Activated T-cell treated with anti-CD3 and anti-CD28 coated beads, Interleukin-2, amount 50 U/mL, for 72 hours (primary cell): ENCODE measurements at places on chromosomes 13 and 19. TPM values are rescaled to one million over a fixed set of nuclear protein-coding genes. Genes with fewer than 3 reads are reported as not detected.

PGLYRP2 gene
- not detected for total RNA-seq

GRCh38 chr19:55230780-55231179 lies 2.2 kb upstream of the TMEM86B start:
- H3K27me3 ChIP-seq = no peaks in the 10 kb centered on the region
- H3K4me1 ChIP-seq = no peaks in the 10 kb centered on the region
- H3K4me3 ChIP-seq = no peak overlapping the region
- peaks cover 7% of the 10 kb centered on the region for H3K36me3 ChIP-seq

GRCh38 chr13:84962141-84962750 lies 837.0 kb downstream of the SLITRK6 start:
- DNase-seq = no peak
- no peaks in the 10 kb centered on the region for H3K4me1 ChIP-seq
- no peak overlapping the region for H3K27ac ChIP-seq
- no peaks in the 10 kb centered on the region for H3K27me3 ChIP-seq
- no peaks in the 10 kb centered on the region for H3K36me3 ChIP-seq

- H3K36me3 ChIP-seq = no peaks in the 10 kb centered on the region
- H3K27me3 ChIP-seq = no peaks in the 10 kb centered on the region
- DNase-seq = no peak
- H3K4me3 ChIP-seq = no peak overlapping the region
- no peak overlapping the region for H3K27ac ChIP-seq
Observed at GRCh38 chr13:37357548-37357947, 241.0 kb downstream of the POSTN start.

DNA sequence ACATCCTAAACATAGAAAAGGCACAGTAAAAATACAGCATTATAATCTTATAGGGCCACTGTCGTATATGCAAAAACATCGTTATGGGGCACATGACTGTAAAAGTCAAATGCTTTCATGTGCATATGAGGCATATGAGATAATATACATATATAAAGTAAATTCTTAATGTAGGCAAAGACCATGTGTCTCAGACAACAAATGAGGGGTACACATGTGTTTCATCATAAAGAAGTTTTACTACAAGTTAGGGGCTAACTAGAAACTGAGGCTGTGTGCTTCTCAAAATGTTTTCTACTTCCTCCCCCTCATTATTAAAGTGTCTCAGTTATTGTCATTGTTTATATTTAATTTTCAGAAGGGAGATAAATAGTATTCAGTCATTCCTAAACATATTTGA lies 309.6 kb downstream of the SHISA2 start:
- H3K36me3 ChIP-seq = no peaks in the 10 kb centered on the region
- DNase-seq = no peak
- peaks cover 10% of the 10 kb centered on the region for H3K4me1 ChIP-seq
- H3K27ac ChIP-seq = no peak overlapping the region

- H3K4me1 ChIP-seq = peaks cover 91% of the 10 kb centered on the region
- H3K36me3 ChIP-seq = peaks cover 49% of the 10 kb centered on the region
- peak within 1 kb of the TSS; percentile 93 for H3K27ac ChIP-seq
- peak within 1 kb of the TSS; percentile 99 for H3K4me3 ChIP-seq
- H3K27me3 ChIP-seq = no peaks in the 10 kb centered on the region
Observed at GRCh38 chr19:49929121-49929610, at the start of the genes ATF5 and NUP62. Gene ATF5 (plus strand): TSS chr19:49929205. CDS start chr19:49930851, 1,646 bp downstream. Gene NUP62 (minus strand): TSS chr19:49929504. CDS start chr19:49909807, 19,697 bp downstream.

DNA sequence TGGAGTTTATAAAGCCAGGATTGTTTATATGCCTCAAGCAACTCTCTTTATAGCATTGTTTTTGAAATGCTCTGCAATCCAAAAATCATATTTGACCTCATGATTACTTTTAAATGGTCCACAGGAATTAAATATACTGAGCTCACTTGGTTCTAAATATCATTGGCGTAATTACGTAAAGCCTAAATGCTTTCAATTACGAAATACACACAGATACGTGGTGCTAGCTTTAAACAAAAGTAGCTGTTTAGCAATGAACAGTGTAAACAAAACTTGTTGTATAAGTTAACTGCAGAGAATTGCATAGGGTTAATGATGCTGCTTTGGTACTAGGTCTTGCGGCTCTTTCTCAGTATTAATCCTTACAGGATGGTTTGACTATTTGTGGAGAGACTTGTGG lies 346.6 kb downstream of the COG6 start:
- H3K4me1 ChIP-seq = peaks cover 28% of the 10 kb centered on the region
- peaks cover 4% of the 10 kb centered on the region for H3K36me3 ChIP-seq
- H3K4me3 ChIP-seq = no peak overlapping the region

- DNase-seq = no peak
- H3K27ac ChIP-seq = no peak overlapping the region
- H3K4me1 ChIP-seq = no peaks in the 10 kb centered on the region
- no peaks in the 10 kb centered on the region for H3K27me3 ChIP-seq
- no peak overlapping the region for H3K4me3 ChIP-seq
- no peaks in the 10 kb centered on the region for H3K36me3 ChIP-seq
Observed at GRCh38 chr13:23703246-23703860, 133.1 kb downstream of the TNFRSF19 start.

CLEC4G gene
- not detected for total RNA-seq

DNA sequence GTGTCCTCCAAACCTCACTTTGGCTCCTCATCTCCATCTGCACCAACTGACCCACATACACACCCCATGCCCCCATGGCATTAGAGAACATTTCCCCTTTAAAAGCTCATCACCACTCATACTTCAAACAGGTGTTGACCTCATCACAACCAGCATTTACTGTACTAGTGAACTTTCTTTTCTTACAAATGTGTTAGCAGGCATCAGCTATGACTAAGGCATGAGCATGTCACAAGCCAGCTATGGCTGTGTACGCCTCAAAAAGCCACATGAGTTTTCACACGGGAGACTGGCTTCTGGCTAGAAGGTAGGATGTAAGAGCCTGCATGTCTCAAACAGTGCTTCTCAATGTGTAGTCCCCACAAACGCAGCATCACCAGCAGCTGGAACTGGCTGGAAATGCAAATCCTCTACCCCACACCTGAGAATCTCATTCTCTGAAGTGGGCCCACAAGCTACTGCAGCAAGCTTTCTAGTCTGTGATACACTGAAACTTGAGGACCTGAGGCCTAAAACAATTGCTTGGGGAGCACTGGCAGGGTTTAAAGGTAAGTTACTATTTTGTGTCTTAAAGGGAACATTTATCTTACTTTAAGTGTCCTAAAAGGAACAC lies 66.8 kb downstream of the TUBGCP3 start:
- no peak overlapping the region for H3K4me3 ChIP-seq
- H3K27me3 ChIP-seq = no peaks in the 10 kb centered on the region
- DNase-seq = no peak
- H3K36me3 ChIP-seq = peaks cover 1% of the 10 kb centered on the region

GRCh38 chr13:107209824-107210722 lies 642.1 kb upstream of the ARGLU1 start:
- H3K27ac ChIP-seq = no peak overlapping the region
- H3K4me1 ChIP-seq = no peaks in the 10 kb centered on the region
- H3K27me3 ChIP-seq = peaks cover 6% of the 10 kb centered on the region
- DNase-seq = no peak
- H3K4me3 ChIP-seq = no peak overlapping the region
- no peaks in the 10 kb centered on the region for H3K36me3 ChIP-seq

ZNF222 gene
- total RNA-seq = 3.0 TPM

ZNF471 gene
- total RNA-seq = 0.76 TPM

DNA sequence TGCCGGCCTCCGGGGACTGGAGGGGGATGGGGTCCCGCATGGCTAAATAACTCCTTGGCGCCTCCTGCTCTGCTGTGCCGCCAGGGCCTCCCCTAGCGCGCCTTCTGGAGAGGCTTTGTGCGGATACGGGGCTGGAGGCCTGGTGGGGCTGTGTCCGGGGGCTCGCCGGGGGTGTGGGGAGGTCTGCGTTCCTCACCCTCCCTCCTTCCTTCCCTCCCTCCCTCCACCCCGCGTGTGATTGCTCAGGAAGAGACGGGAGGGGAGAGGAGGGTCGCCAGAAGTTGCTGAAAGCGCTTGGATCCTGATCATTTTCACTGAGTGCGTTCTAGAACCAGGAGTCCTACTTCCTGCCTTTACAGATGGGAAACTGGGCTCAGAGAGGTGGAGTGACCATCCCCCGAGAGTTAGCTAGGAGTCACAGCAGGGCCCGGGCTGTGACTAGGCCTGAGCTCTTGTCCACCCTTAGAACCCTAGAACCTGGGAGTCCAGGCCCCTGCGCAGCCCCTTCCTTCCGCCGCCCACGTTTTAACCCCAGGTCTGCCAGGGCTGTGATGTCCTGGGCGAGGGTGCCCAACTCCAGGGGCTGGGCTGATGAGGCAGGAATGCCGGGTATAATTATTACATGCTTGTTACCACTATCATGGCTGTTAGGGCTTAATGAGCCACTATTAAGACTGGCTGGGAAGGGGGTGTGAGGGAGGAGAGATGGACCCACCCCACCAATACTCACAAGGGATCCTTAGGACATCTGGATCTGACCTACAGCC lies 782 bp upstream of the JUND start:
- H3K4me3 ChIP-seq = peak overlapping the region; percentile 92
- H3K27ac ChIP-seq = peak overlapping the region; percentile 84
- peaks cover 18% of the 10 kb centered on the region for H3K36me3 ChIP-seq
- DNase-seq = peak; percentile 50

KIR3DL2 gene
- 0.89 TPM for total RNA-seq

SPINT2 gene
- total RNA-seq = 89.1 TPM

DNA sequence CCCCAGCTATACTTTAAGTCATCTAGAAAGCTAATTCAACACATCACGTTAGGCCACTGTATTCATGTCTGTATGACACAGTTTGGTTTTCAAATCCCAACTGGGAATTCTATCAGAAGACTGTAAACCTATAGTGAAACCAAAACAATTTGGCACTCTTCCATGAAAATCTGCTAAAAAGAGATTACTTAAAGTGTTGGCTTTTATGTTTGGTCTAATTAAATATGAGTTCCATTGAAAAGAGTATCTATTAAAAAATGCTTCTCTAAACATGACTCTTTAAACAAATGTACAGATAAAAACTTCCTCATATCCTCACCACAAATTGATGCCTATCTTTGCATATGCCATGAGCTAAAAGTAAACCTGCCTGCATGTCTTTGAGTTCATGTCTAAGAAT lies 25.4 kb downstream of the PCDH9 start:
- no peaks in the 10 kb centered on the region for H3K36me3 ChIP-seq
- no peak overlapping the region for H3K27ac ChIP-seq
- H3K4me1 ChIP-seq = no peaks in the 10 kb centered on the region
- DNase-seq = no peak
- H3K27me3 ChIP-seq = no peaks in the 10 kb centered on the region

- DNase-seq = no peak
- no peaks in the 10 kb centered on the region for H3K27me3 ChIP-seq
- no peak overlapping the region for H3K27ac ChIP-seq
- no peaks in the 10 kb centered on the region for H3K4me1 ChIP-seq
Observed at GRCh38 chr19:29436591-29437103, 89.1 kb upstream of the VSTM2B start.

ZNF582 gene
- 2.5 TPM for total RNA-seq

FUT1 gene
- 0.32 TPM for total RNA-seq

DNA sequence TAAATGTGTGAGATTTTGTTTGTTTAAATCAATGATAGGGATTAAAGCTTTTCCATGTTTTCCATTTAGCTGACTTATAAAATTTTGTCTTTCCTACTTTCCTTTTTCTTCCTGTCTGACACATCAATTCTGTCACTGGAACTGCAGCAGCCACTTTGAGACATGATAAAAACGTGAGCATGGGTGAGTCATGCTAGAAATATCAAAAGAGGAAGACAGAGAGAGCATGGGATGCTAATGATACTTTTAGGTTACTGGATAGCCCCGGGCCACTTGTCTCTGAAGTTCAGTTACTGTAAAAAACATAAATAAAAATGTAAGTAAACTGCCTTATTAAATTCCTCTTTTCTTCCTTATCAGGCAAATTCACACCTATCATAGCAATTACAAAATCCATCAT lies 1332.0 kb upstream of the PCDH20 start:
- H3K27me3 ChIP-seq = no peaks in the 10 kb centered on the region
- no peaks in the 10 kb centered on the region for H3K4me1 ChIP-seq
- H3K4me3 ChIP-seq = no peak overlapping the region
- DNase-seq = no peak

UGGT2 gene
- 0.65 TPM for total RNA-seq

CCDC194 gene
- 2.8 TPM for total RNA-seq

KLK6 gene
- not detected for total RNA-seq

DNA sequence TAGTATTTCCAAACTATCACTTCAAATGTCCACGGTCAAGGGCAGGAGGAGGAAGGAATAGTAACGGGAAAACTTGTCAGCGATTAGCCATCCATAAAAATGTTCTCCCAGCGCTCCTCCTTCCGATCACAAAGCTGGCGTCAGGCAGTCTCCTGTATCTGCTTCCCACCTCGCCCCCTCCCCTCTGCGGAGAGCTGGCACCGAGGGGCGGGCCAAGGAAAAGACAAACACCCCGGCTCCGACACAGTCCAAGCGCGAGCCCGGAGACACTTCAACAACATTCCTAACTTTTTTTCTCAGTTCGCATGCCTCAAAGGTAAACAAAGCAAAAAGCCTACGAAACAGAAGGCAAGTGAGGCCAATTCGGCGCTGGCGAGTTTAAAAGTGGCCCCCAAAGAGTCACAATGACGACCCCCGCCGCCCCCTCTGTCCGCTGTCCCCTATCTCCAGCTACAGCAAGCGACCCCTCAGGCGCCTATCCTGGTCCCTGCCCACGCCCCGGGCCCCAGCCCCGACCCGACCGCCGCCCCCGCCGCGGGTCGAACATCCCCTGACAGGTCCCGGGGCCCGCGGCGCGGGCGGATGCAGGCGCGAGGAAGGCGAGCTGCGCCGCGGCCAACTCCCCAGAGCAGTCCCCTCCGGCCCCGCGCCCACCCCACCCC lies 736 bp downstream of the SMAD9 start:
- H3K27ac ChIP-seq = no peak overlapping the region
- H3K4me1 ChIP-seq = no peaks in the 10 kb centered on the region
- no peaks in the 10 kb centered on the region for H3K36me3 ChIP-seq

- no peak overlapping the region for H3K4me3 ChIP-seq
- no peaks in the 10 kb centered on the region for H3K36me3 ChIP-seq
- peaks cover 29% of the 10 kb centered on the region for H3K4me1 ChIP-seq
- no peak for DNase-seq
Observed at GRCh38 chr13:28586439-28587173, 72.3 kb upstream of the POMP start.

DGKH gene
- total RNA-seq = 19.2 TPM

DNA sequence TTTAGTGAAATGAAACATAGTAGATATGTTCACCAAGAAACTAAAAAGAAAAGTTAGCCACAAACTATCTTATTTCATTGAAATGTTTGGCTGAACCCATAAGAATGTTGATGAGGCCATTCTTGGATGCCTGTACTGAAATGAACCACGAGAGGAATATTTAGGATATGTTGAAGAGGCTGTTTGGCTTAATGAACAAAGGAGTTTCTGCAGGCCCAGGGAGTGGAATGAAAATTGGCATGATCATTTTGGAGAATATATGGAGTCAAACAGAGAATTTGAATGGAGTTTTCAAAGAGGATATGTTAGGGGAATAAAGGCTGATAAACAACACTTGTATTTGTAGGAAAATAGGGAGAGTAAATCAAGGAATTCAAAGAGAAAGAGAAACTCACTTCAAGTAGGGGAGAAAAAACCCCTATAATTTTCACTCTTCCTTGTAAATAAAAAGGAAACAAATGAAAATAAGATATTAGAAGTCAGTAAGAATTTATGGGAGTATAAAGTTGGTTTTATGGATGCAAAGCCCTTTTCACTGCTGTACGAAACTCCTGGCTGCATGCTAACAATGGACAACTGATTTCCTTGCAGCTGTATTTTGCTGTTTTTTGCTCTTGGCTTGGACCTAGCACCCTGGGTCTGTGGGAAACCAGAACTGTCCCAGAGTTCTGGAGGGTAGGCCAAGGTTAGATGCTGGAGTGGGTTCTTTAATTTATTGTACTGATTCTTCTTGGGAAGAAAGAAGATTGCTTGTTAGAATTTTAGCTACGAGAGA lies 36.5 kb downstream of the KL start:
- H3K27me3 ChIP-seq = no peaks in the 10 kb centered on the region
- no peaks in the 10 kb centered on the region for H3K4me1 ChIP-seq
- no peak overlapping the region for H3K27ac ChIP-seq
- no peaks in the 10 kb centered on the region for H3K36me3 ChIP-seq
- no peak for DNase-seq
